Stimulated activated CD8-positive, alpha-beta memory T cell treated with anti-CD3 and anti-CD28 coated beads, Interleukin-12 subunit alpha, Interleukin-12 subunit beta, amount 100 ng/mL, for 4 hours (primary cell): ENCODE measurements at places on chromosomes 7 and 10.

DNA sequence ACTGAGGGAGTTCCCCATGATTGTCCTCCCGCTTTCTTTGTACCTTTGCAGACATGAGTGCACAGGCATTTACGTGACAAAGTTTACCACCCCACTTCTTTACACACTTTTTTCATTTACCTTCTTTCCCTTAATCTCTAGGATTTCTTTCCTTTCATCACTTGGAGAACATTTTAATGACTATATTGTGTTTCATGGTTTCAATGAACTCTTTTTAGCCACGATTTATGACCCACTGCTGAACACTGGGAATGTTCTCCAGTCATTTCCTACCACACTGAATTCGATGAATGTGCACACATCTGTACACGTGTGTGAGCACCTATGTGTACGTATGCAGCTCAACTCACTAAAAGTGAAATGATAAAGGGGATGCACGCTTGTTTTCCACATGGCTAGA, 371.7 kb upstream of the IGFBP3 start:
- no peak for DNase-seq

GRCh38 chr10:127402596-127403409, 146.3 kb upstream of the NPS start:
- DNase-seq, result no peak

DNA sequence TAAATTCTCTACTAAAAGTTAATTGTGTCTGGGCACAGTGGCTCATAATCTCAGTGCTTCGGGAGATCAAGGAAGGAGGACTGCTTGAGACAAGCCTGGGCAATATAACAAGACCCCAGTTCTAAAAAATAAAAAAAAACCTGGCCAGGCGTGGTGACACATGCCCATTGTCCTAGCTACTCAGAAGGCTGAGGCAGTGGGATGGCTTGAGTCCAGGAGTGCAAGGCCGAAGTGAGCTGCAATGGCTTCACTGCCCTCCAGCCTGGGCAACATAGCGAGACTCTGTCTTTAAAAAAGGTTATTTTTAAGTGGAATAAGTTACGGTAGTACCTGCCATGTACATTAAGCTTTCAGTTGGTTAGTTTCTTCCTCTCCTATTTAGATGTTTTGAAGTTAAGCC, 28.9 kb downstream of the CDK14 start:
- DNase-seq, result no peak

GRCh38 chr10:7577579-7577978, 89.2 kb downstream of the ITIH5 start:
- no peak for DNase-seq

GRCh38 chr10:112421731-112422130, 25.0 kb downstream of the ZDHHC6 start:
- no peak for DNase-seq

- no peak for DNase-seq
Observed at GRCh38 chr10:63497321-63497720, 23.9 kb upstream of the REEP3 start.

DNA sequence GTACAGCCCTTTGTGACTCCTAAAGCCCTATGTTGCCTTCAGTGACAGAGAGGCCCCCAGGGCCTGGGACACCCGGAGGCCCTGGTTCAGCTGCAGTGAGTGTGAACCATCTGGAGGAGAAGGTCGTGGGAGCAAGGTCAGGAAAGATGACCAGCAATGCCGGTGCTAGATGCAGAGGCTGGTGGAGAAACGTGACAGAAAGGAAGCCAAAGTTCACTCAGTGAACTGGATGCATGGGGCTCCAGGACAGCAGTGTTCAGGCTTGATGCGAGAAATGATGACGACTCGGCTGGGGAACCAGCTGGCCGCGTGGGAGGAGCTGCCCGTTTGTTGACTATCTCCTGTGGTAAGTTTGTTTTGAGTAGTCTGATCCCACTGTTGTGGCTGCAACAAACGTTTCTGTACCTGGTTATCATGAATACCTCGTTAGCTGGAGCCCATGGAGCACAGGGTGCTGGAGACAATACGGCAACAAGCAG, 54.1 kb upstream of the MKRN1 start:
- no peak for DNase-seq

GRCh38 chr7:42227936-42228591, 8.9 kb downstream of the GLI3 start:
- DNase-seq, result no peak

DNA sequence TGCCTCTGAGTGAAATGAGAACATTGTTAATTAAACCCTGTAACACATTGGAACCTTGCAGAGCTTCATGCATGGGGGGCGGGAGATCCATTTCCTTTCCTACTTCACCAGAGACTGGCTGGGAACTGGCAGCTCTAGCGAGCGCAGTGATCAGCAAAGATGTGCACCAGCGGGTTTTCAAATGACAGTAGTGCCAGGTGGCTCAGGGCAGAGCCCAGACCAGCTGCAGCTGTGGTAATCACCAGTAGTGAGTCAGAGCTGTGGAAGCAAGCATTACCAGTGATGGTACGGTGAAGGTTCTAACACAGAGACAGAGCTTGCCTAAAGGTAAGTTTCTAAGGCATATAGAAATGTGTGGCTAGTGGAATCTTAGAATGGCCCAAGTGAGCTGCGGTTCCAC, 1009.7 kb upstream of the CELF2 start:
- DNase-seq, result no peak

- no peak for DNase-seq
Observed at GRCh38 chr7:126398285-126398684, 854.5 kb downstream of the GRM8 start.

DNA sequence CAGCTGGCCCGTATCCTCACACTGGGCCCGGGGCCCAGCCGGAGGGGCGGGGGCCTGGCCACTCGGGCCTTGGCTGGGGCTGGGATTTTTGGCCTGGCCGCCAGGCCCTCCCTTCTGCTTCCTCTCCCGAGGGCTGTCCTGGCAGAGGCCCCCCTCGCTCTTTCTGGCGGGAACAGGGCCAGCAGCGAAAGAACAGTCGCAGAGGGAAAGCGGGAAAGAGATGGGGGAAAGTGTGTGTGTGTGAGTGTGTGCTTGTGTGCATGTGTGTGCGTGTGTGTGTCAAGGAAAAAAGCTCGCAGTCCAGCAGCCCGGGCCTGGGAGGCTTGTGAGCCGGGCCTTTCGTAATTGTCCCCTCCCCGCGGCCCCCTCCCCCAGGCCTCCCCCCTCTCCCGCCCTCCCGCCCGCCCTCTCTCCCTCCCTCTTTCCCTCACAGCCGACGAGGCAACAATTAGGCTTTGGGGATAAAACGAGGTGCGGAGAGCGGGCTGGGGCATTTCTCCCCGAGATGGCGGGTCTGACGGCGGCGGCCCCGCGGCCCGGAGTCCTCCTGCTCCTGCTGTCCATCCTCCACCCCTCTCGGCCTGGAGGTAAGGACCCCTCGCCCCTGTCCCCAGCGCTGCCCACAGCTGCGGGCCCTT, at the start of gene ELN:
Gene ELN (plus strand): TSS at position 491 of the 638 bp plus-strand sequence. CDS start 15 bp downstream, at position 506.
- DNase-seq, result no peak

DNA sequence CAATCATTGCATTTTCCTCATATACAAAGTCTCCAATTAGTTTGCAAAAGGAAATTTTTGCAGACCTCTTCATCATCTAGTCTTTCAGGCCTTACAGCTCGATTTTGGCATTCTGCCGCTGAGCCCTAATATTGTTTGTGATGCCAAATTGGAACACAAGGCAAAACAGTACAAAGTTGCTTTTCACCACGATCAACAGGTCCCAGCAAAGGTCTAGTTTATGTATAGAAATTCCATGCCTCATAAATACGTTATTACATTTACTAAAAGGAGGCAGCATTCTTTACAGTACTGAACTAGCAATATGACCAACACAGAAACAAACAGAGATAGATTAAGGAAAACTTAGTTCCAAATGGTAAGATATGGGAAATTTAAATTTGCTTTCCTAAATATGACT, 7.0 kb upstream of the DNAJC1 start:
- no peak for DNase-seq

DNA sequence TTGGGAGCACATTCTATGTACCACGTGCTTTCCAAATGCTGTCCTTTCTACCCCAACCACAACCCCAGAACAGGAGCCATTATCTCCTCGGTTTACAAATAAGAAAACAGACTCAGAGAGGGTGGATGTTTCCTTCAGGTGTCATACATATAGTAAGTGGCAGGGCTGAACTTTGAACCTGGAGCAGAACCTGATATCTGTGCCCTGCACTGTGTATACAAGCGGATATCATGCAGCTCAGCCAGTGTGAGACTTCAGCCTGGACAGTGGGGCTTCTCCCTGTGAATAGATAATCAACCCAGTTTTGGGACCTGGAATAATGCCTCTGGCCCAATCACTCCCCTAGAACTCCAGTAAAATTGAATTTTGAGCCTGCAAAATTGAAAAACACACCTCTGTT, 341.1 kb downstream of the GRID1 start:
- no peak for DNase-seq

GRCh38 chr10:70889291-70889690, 926 bp upstream of the PCBD1 start:
- no peak for DNase-seq

- no peak for DNase-seq
Observed at GRCh38 chr7:23944131-23944530, 234.1 kb downstream of the STK31 start.

DNA sequence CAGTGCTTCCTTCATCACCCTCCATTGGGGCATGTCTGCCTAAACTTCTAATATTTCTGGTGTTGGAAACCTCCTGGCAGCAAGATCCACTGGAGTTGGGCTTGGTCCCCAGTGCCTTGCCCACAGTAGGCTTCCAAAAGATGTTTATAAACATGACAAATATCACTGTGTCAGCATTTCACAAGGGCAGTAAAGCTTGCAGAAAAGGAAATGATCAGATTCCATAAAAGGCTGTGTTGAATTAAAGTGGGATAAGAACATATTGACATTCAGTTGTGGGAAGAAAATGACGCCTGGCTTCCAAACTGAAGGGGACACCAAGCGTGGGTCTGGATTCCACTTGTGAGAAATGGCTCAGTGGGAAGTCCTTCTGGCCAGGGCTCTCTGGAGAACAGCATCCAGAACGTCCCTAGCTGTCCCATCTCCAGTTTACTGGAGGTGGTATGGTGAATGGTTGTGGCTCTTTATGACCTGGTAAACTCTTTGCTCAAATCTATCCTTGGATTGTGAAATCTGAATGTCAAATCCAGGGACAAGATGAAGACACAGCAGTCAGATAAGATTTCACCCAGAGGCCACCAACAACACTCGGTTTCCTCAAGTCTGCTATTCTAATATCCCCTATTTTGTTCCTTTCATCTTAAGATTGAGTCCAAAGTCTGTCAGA, 287.2 kb downstream of the TNS3 start:
- no peak for DNase-seq

- no peak for DNase-seq
Observed at GRCh38 chr7:71264005-71264404, 132.1 kb downstream of the GALNT17 start.

GRCh38 chr10:60209874-60210570, 179.7 kb downstream of the ANK3 start:
- DNase-seq, result no peak

DNA sequence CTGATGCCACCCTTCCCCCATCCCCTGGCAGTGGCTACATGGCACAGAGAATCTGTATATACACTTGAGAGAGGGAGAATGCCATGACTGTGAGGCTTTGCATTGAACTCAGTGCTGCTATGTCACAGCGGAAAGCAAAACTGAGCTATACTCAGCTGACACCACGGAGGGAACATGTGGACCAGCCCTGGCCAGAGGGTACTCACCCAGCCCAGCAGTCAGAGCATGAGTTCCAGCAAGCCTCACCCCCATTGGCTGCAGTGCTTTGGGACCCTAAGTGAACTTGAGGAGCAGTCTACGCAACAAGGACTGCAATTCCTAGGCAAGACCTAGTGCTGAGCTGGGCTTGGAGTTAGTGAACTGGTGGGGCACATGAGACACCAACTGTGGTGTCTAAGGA, 10.3 kb upstream of the AOC1 start:
- DNase-seq, result no peak

- DNase-seq, result no peak
Observed at GRCh38 chr10:22631646-22632278, 82.6 kb downstream of the PIP4K2A start.

DNA sequence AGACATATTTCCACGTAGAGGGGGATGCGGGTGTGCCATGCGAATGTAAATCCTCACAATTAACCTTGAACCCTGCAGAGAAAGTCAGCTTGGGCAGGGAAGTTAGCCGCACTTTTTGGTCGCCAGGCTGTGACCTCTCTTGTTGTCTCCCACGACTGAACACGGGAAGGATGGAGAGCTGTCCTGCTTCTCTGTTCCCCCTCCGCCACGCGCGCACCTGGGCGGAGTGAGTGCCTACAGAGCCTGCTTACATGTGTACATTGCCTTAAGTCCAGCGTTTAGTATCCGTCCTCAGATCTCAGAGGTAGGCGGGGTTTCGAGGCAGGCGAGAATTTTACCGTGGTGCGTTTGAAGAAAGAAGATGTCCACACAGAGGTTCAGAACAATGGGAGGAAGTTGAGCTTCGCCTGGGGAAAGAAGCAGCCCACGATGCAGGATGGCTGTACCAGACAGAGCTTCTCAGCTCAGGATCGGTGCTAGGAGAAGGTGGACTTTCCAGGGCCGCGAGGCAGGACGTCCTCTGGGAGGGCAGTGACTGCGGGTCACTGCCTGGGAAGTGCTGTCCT, 482 bp upstream of the ERCC6 start:
- DNase-seq, result no peak

DNA sequence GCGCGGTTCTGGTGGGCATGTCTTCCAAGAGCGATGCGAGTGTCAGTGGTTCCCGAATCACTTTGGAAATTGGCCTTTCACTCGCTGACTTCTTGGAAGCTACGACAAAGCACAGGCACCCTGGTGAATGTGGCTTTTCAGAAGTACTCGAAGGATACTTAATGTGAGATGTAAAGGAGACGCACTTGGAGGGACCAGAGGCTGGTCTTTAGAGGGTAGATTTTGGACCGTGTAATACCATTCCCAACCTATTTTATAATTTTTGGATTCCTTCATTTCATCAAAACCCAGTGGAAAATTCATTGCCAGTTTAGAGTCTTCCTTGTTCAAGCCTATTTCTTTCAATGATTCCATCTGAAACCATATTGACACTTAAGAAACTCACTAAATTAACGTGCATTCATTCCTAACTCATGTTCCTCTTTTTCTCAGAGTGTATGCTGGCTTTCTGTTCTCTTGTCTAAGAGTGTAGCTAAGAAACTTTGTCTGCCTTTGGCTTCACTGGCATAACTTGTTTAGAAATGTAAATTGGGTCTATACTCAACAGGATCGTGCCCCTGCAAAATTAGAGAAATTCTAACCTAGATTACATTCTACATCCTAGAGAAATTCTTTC, 645 bp upstream of the COPG2 start:
- no peak for DNase-seq

DNA sequence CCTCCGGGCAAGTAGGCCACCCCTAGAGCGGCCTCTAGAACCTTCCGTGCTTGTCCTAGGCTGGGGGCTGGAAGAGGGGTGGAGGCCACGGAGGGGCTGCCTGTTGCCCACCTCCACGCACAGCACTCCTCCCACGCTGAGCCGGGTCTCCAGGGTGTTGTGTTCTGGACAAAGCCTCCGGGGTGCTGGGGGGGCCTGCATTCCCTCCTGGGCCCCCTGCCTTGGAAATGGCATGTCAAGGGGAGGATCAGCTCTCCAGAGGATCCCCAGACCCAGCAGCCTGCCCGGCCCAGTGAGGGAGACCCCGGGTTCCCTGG, 8.1 kb upstream of the TTYH3 start:
- no peak for DNase-seq
